Activated T-cell treated with anti-CD3 and anti-CD28 coated beads for 48 hours (primary cell): ENCODE measurements at places on chromosomes 11 and 22.

DNA sequence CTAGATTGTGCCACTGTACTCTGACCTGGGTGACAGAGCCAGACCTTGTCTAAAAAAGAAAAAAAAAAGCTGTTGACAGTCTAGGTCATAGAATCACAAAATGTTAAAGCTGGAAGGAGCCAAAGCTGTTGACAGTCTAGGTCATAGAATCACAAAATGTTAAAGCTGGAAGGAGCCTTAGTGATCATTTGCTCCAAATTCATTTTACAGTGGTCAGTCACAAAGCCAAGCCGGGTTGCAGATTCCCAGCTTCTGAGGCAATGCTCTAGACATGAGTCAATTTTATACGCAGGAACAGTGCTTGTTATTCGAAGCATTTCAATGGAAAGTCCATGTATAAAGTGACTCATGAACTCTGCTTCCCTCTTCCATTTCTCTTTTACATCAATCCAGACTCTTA lies 47.4 kb downstream of the SYT13 start:
- DNase-seq: no peak

GRCh38 chr11:3834664-3835461 lies 5.9 kb downstream of the RHOG start:
- no peak for DNase-seq

DNA sequence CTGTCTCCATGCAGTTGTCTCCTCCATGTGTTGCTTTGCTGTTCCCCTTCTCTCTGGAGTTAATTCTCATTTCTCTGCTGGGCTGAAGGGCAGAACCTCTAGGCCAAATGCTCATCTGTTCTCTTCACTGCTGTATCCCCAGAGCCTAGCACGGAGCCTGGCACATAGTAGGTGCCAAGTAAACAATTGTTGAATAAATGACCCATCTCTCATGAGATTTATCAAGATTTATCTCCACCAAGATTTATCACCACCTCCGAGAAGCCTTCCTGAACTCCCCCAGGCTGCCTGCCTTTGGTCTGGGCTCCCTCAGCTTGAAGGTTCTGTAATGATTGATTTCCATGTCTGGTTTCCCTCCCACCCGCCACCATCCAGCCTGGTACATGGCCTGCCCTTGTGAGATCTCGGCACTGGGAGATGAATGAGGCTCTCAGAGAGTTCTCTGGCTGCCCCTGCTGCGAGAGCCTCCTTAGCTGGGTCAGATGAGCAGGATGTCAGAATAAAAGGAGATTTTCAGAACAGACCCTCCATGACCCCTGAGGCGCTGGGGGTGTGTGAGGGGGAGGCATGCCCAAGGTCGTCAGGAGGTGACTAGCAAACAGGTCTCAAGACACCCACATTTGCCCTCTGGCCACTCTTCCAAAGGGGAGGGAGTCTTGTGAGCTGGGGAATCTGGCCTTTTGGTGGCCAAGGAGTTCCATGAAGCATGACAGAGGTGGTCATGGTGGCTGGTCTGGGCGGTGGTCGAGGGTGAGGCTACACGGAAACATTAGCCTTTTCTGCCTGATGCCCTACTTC lies 2.4 kb upstream of the GDPD5 start:
- DNase-seq: no peak

GRCh38 chr11:9302448-9302847 lies 11.9 kb downstream of the TMEM41B start:
- DNase-seq: no peak

- no peak for DNase-seq
Measured at GRCh38 chr11:82932564-82932963, 31.0 kb downstream of the DDIAS start.

DNA sequence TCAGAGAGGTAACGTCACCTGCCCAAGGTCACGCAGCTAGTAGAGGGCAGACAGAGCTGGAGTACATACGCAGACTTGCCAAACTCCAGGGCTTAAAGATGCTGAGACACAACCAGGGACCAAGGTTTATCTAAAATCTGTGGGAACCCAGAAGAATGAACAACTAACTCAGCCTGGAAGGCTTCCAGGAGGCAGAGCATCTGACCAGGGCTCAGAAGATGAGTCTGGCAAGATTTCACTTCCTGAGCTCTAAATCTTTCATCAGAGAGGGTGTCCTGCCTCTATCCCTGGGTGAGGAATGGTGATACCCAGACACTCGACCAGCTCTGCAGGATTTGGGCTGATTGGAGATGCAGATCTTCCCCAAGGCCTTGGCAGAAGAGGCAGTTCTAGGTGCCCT lies 9.1 kb downstream of the GAL3ST1 start:
- DNase-seq: no peak

DNA sequence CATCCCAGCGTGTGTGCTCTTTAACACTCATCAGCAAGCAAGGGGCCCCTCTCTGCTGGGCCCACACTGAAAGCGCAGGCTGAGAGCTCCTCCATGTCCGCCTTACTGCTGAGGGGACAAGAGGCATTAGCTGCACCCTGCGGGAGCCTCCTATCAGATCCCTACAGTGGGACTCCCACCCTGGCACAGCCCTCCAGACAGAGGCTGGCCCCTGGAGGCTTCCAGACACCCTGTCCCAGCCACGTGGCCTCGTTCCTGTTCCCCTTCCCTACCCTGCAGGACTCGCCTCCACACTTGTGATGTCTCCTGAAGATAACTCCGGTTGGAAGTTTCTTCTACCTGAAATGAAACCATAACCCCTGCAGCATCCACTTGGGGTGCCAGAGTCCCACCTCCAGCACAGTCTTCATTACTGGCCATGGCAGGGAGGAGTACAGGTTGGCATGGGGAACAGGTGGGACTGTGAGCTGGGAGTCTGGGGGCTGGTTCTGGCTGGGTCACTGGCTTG lies 5.0 kb upstream of the SH3BP1 start:
- no peak for DNase-seq

- no peak for DNase-seq
Measured at GRCh38 chr11:73171436-73172161, 29.5 kb upstream of the FCHSD2 start.

DNA sequence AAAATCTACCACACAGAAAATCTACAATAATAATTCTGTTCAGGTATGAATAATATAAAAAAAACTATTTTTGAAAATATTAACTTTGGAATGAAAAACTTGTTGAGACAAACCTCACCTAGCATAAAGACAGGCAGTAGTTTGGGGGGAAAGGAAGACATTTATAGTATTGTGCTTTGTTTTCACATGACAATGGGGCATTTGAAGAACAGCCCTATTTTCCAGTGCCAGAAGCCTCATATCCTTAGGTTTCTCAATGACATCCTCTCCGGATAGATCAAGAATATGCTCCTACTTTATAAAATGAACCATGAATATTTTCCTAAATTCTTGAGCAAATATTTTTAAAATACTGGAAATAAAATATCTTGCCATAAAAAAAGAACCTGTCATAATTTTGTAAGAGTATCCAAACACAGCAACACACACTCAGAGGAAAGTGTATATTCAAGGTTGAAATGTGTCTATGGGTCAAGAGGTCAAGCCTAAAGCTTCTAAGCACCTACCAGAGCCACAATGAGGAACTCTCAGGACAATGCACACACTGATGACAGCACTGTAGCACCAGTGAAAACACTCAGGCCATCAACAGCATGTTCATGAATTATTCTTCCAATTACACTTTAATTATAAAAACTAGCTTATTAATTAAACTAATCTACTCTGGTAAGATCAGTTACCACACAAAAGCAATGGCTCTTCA lies 68.7 kb downstream of the MRTFA start:
- DNase-seq: no peak
